ENCODE measurements at places on chromosomes 6 and 20. TPM values are rescaled to one million over a fixed set of nuclear protein-coding genes. Genes with fewer than 3 reads are reported as not detected.

PAK5 gene
- not detected for total RNA-seq

RBCK1 gene
- 74.0 TPM for total RNA-seq

DNA sequence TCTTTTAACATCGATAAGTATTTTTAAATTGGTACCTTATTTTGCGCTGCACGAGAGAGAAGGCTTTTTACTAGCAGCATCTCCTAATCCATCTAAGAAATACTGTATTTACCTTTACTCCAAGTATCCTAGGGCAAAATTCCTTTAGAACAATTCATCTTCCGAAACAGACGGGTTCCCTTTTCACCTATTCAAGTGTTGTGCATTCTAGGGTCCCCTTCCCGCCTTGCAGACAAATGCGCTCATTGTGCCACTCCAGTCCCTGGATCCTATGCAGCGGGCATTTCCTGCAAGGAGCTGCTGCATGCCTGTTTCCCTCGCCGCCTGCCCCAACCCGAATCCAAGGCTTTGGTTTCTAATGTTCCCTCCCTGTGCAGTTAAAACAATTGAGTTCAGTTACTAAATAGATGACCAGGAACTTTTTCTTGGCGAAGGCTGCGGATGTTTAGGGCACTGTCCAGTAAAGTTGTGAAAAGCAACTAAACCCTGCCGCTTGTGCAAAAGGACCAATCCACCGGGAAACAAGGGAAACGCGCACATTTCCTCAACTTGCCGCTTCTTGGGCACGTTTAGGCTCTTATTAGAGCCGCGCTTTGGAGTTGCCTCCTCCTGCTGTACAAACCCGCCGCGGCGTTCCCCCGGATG, 556 bp upstream of the SCAF8 start:
- no peak for DNase-seq

- no peak for DNase-seq
Observed at GRCh38 chr6:122416825-122417224, 17.4 kb downstream of the HSF2 start.

DNA sequence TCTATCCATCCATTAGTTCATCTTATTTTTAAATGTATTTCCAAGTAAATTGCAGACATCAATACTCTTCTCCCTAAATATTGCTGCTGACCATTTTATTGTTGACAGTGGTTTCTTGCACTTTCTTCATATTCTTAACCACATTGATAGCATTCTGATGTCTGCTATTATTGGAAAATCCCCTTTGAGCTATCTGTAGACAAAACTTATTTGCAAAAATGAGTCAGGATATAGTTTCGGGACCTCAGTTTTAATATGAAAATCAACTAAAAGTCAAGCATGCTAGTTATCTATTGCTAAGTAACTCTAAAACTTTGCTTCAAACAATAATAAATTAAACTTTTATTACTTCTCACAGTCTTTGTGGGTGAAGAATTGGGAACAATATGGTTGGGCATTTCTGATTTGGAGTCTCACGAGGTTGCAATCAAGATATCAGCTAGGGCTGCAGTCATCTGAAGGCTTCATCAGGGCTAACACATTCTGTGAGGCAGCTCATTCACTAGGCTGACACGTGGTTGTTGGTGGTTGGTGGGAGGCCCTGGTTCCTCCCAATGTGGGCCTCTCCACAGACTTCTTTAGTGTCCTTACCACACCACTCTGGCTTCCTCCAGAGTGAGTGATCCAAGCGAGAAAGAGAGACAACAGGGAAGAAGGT, 32.7 kb downstream of the CD109 start:
- no peak for DNase-seq

DNA sequence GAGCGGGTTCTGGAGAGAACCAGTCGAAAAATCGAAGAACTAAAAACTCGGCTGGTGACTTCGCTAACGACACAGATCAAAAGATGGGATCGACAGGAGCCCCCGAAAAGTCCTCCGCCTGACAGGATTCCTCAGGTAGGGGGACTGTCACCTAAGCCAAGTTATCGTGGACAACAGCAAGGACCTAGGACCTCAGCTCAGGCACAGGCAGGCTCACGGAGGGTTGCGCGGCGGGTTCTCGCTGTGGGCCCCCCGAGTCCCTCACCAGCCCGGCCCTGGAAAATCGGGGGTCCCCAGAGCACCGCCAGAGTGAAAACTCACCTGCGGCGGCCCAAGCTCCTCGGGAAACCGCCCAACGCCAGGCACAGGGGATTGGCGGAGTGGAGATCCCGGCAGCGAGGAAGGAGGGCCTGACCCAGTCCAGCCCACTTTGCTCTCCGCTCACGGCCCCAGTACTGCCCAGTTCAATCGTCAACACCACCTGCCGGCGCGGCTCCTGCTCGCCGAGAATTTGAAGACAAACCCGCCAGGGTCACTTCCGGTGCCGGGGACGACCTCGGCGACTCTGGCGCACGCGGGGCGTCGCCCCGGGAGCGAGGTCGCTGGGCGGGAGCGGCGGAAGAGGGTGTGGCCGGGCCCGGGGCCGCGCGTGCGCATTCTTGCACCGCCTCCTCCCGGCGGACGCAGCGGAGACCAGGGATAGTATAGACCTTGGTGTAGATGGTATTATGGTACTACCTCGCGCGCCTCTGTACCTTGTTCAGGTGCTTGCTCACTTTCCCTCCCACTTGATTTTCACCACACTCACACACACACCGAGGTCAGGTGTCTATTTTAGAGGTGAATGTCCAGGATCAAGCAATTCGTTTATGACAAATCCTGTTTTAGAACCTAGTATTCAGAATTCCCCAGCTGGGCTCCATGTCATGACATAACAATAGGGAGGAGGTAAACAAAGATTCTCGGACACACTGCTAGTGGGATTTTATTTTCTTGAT, at the start of gene KATNA1:
KATNA1 (minus strand) TSS at position 567 of the 998 bp plus-strand sequence. CDS start 10,167 bp downstream, outside the sequence.
- peak; percentile 10 for DNase-seq

DNA sequence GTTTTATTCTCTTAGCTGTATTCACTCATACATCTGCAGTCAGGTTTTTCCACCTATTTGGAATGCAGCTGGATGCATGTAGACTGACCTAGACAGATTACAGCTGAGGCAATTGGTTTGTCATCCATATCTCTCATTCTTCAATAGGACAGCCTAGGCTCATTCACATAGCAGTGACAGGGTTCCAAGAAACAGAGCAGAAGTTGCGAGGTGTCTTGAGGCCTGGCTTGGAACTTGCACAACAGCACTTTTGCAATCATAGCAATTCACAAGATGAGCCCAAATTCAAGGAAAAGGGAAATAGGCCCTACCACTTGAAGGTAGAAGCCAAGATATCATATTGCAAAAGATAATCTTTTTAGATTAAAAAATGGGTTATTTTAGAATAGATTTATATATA, 508.9 kb upstream of the JAG1 start:
- DNase-seq, result no peak

- no peak for DNase-seq
Observed at GRCh38 chr6:162773996-162774395, 46.2 kb downstream of the PACRG start.

DNA sequence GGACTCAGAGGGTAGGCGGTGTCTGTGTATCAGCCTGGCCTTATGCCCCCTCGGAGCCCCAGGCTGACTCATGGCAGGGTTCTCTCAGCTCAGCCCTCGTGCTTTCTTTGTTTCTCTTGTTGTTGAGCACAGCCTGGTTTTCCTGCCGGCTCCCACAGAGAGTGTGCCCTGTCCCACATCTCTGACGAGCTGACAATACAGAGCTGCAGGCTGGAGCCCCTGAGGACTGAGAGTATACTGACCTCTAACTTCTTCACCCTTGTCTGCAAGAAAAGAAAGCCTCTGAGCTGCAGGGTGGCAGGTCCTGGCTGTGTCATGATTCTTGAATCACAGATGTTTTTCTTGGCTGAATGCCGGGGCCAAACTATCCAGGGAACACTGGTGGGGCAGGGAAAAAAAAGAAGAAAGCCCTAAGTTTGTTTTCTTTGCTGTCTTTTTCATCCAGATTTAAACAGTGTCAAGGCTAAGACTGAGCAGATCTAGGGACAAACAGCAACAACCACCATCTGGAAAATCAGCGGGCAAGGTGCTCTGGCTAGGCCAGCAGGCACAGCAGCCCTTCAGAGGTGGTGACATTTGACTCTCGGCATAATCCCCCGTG, 63.3 kb upstream of the ZNF133 start:
- peak; percentile 36 for DNase-seq

DNA sequence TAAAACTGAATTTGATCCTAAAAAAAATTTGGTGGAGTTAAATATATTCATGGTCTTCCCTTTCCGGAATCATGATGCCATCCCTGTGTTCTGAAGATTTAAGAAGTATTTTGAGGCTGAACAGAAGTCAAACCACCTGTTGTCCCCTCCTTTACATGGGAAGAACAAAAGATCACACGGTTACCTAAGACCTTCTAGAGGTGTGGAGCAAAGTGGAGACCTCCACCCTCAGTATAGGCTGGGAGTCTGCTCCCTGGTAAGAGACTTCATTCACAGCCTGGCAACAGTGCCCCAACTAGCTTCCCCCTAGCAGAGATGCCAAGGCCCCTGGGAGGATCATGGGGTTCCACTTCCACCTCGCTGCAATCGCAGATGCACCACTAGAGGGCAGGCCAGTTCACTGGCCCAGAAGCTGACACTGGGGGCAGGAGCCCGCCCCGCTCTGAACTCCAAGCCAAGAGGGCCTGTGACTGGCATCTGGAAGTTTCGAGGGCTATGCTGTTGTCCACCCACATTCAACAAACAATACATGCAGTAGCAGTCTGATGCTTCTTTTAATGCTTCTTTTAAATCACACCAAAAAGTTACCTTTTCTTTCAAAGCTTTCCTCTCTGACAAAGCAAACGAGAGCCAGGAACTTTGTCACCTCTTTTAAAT, 19.5 kb upstream of the UBE2J1 start:
- DNase-seq, result no peak

DNA sequence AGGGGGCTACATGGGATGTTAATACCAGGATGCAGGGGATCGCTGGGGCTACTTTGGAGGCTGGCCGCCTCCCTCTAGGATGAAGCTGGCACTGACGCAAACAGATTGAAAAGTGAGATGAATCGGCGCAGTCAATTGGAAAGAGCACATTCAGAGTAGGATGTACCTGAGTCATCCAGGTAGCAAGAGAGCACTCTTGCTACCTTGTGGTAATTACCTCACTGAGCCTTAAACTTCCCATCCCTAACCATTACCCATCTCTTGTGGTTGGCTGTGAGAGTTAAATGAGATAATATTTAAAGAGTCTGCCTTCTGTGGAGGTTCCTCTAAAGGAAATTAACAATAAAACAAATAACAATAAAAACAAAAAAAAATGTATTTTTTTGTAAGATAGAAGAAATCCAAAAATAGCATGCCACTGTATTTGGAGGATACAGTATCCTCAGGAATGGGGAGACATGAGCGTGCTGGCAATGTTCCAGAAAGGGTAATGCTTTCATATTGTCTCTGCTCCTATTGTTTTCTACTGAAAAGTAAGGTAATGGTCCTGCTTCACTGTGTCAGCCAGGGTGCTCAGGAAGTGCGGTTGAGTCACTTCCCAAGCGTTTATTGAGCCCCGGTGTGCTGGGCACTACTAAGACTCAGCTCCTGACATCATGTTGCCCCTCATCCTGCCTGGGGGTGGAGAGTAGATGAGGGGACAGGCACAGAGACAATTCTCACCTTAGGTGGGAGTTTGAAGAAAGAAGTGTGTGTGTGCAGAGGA, 301.1 kb downstream of the EYA4 start:
- peak; percentile 2 for DNase-seq

- no peak for DNase-seq
Observed at GRCh38 chr20:8803941-8804340, 264.9 kb upstream of the PLCB4 start.

DNA sequence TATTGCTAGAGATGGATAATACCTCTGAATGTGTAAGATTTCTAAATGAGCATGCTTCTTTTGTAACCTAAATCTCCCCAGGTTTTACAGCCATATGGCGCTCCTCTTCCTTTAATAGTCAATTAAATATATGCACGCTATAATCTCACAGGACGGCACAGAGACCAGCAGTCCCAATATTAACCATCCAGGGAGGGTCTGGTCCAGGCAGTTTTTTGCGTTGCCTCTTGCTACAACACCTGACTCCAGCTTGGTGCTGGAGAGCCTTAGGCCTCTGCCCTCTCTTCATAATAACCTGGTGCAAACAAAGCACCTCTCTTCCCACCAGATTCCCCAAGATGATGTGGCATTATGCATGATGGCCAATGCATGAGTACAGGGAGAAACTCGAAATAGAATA, 183.4 kb downstream of the LY86 start:
- DNase-seq, result no peak
